ENCODE measurements at places on chromosomes 4 and X.

DNA sequence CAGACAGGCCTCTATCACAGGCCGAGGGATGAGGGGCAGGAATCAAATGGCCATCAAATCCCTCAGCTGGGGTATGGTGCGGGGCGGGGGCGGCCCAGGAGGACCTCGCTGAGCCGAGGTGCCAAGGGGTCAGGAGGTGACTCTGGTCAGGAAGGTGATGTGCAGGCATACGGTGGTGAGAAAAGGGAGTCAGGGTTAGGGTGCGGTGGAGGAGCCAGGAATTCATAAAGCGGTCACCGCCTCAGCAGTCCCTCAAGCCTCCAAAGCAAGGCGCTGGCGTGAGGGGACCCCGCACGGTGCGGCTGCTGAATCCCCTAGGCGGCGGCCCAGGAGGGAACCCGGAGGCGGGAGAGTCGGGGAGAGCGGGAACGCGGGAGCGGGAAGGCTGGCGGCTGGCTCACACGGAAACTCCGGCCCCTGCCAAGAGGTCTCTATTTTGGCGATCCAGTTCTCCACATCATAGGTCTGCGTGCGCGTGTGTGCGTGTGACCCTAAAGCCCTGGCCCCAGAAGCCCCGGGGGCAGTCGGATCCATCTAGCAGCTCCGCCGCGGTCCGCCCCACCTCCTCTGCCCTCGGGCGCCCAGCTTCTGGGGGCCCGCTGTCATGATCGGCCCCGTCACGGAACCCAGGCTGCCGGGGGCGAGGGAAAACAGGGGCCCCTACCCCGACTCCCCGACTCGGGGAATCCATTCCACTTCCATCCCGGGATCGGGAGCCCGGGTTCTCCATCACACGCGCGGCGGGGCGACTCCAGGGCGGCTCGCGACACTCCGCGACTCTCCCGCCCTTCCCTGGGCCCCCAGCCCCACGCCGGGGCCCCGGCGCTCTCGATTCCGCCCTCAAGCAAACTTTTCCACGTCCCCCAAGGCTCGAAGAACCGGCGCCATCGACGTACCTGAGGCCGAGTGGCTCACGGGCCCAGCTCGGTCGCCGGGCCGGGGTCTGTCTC is 593 bp downstream of the ELF4 start:
- no peak for DNase-seq

GRCh38 chr4:39410415-39410814 is 3.7 kb downstream of the KLB start:
- DNase-seq: no peak

GRCh38 chr4:32215277-32215676 is 1495.1 kb downstream of the PCDH7 start:
- no peak for DNase-seq

DNA sequence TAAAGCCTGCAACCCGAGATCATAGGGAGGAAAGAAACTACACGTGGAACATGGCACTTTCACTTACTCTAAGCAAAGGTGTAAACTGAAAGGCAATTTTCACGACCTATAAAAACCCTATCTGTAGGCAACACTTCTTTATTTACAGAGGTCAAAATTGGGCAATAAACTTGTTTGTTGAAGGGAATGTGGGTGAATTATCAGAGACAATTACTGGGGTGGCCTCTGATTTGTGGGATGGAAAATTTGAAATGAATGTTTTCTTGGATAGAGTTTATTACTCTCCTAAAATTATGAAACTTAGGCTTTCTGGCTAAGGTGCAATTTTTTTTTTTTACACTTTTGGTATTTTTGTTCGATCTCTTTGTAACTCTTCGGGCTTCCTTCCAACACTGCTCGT is 734.1 kb upstream of the TENM3 start:
- no peak for DNase-seq

DNA sequence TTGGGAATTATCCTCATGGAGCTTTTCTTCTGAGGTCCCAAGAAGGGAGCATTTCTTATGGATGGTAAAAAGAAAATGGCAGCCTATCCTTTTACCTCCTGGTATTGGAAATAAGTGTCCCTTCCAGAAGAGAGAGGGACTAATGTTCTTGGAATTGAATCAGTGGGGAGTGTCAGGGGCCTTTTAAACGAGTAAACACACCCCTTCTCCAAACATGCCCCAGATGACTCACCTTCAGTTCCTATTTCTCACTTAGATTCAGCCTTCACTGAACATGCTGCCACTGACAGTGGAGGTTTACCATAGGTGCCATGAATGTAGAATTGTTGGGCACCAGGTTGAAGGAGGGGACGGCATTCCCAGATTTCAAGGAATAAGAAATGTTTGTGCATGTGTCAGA is 19.0 kb downstream of the MAGEC2 start:
- no peak for DNase-seq

DNA sequence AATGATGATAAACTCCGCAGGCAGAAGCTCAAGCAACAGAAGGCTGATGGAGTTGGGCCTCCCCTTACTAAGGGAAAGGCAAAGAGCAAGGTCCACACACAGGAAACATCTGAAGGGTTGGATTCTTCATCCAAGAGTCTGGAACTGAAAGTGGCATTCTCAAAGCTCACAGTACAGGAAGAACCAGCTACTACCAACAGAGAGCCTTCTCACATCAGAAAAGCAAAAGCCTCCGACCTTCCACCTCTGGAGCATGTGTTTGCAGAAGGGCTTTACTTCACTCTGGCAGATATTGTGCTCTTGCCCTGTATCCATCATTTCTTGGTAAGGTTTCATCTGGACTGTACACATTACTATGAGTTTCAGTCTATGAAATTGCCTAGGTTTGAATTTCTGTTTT is 10.6 kb downstream of the GSTCD start:
- DNase-seq: no peak

GRCh38 chrX:131874300-131874699 is 148.8 kb upstream of the STK26 start:
- DNase-seq: no peak

DNA sequence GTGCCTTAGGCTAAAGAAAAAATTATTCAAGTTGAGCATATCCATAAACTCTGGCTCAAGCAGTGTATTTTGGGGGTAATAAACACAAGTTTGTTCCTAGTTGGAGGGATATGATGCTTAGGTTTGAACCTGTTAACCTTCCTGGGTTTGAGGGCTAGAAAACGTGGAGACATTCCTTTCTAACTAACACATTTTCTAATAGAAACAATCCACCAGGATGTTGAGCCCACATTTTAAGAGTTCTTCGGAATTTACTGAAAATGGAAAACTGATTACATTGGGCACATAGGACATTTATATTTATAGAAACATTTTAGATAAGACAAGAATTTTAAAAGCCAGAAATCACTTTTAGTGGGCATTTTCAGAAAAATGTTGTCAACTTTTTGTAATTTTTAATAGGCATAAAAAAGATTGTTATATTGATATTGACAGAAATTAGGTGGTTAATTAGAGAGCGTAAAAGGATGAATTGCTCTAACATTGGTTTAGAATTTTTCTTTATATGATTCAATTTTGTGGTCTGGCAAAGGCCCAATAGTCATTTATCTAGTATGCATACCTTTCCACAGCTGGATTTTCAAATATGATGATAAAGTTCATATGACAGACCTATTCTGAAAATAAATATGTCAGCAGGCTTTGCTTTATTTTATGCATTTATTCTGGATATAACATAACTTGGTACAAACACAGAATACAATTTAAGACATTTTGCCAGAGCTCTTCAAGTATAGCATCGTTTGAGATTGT is 49.2 kb downstream of the CEP44 start:
- DNase-seq: no peak

- no peak for DNase-seq
Measured at GRCh38 chr4:128310266-128310697, 22.7 kb upstream of the PGRMC2 start.

All from activated CD4-positive, alpha-beta T cell treated with anti-CD3 and anti-CD28 coated beads, Interleukin-2, amount 50 U/mL, for 24 hours (primary cell).